Aorta (tissue), 5 donors: ENCODE measurements at places on chromosomes 4 and X. TPM values are rescaled to one million over a fixed set of nuclear protein-coding genes. Genes with fewer than 3 reads are reported as not detected.

DNA sequence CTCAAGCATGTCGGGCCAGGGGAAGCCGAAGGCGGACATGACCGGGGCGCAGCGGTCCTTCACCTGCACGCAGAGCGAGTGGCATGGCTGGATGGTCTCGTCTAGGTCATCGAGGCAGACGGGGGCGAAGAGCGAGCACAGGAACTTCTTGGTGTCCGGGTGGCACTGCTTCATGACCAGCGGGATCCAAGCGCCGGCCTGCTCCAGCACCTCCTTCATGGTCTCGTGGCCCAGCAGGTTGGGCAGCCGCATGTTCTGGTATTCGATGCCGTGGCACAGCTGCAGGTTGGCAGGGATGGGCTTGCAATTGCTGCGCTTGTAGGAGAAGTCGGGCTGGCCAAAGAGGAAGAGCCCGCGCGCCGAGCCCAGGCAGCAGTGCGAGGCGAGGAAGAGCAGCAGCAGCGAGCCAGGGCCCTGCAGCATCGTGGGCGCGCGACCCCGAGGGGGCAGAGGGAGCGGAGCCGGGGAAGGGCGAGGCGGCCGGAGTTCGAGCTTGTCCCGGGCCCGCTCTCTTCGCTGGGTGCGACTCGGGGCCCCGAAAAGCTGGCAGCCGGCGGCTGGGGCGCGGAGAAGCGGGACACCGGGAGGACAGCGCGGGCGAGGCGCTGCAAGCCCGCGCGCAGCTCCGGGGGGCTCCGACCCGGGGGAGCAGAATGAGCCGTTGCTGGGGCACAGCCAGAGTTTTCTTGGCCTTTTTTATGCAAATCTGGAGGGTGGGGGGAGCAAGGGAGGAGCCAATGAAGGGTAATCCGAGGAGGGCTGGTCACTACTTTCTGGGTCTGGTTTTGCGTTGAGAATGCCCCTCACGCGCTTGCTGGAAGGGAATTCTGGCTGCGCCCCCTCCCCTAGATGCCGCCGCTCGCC lies at the start of gene SFRP2:
SFRP2 (minus strand) TSS at position 671 of the 864 bp plus-strand sequence; CDS start at position 423, 248 bp downstream.
- DNase-seq = no peak
- no peaks in the 10 kb centered on the region for H3K27me3 ChIP-seq
- no peaks in the 10 kb centered on the region for H3K36me3 ChIP-seq
- H3K4me1 ChIP-seq = peaks cover 2% of the 10 kb centered on the region
- H3K4me3 ChIP-seq = no peak within 1 kb of the TSS

The TLR6 gene
- 12.8 TPM for total RNA-seq

DNA sequence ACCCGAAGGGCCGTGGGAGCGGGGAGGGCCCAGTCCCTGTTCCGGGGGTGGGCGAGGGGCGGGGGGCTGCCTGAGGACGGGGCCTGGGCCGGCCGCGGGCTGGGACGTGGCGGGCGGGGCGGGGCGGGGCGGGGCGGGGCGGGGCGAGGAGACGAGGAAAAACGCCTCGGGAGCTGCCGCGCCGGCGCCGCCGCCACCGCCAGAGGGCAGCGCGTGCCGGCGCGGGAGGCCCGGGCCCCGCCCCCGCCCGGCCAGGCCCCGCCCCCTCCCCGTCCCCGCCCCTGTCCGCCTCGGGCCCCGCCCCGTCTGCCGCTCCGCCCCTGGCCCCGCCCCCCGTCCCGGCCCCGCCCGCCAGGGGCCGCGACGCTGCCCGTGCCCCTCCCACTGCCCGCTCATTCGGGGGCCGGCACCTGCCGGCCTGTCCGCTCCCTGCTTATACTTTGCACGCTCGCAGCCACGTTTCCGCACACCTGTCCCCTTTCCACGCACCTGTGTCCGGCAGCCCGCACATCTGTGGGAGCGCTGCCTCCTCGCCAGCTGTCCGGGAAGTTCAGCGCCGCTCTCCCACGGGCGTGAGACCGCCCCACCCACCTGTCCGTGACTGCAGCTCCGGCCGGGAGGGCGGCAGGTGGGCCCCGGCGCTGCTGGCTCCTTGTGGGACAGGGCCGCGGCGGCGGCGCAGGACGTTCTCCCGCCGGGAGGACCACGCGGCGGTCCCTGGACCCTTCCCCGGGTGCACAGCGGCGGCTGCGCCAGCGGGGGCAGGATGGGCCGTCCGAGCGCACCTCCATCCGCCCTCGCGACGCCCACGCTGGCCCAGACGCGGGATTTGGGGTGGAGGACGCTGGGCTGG lies 1.7 kb upstream of the FGFRL1 start:
- no peaks in the 10 kb centered on the region for H3K36me3 ChIP-seq
- H3K4me1 ChIP-seq = no peaks in the 10 kb centered on the region
- peak overlapping the region; percentile 44 for H3K4me3 ChIP-seq
- peak overlapping the region; percentile 6 for H3K27ac ChIP-seq
- DNase-seq = peak; percentile 92
- no peaks in the 10 kb centered on the region for H3K27me3 ChIP-seq

GRCh38 chr4:85127653-85128052 lies 161.2 kb upstream of the WDFY3 start:
- H3K4me1 ChIP-seq = no peaks in the 10 kb centered on the region
- no peak overlapping the region for H3K4me3 ChIP-seq
- H3K27ac ChIP-seq = no peak overlapping the region
- H3K27me3 ChIP-seq = no peaks in the 10 kb centered on the region

GRCh38 chrX:129845616-129846190 lies 2.0 kb upstream of the ZDHHC9 start:
- no peaks in the 10 kb centered on the region for H3K27me3 ChIP-seq
- H3K4me3 ChIP-seq = no peak overlapping the region
- no peak for DNase-seq
- H3K36me3 ChIP-seq = no peaks in the 10 kb centered on the region
- no peaks in the 10 kb centered on the region for H3K4me1 ChIP-seq

DNA sequence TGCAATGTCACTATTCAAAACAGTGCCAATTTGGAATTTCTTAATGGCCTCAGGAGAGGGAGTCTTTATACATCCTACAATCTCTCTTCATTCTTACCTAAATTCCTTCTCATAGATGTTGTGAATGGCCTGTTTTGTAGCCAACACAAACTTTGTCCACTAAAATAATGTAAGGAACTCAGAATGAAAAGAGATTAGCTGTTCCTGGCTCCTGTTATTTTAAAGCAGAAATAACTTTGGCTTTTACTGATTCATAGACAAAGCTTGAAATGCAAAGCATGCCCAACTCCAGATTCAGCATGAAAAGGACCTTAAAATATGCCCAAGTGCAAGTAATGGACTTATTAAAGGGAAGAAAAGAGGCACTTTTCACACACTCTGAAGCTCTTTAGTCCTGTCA lies 146.0 kb upstream of the GPC4 start:
- no peaks in the 10 kb centered on the region for H3K27me3 ChIP-seq
- H3K36me3 ChIP-seq = no peaks in the 10 kb centered on the region
- DNase-seq = no peak
- no peaks in the 10 kb centered on the region for H3K4me1 ChIP-seq
- H3K4me3 ChIP-seq = no peak overlapping the region

DNA sequence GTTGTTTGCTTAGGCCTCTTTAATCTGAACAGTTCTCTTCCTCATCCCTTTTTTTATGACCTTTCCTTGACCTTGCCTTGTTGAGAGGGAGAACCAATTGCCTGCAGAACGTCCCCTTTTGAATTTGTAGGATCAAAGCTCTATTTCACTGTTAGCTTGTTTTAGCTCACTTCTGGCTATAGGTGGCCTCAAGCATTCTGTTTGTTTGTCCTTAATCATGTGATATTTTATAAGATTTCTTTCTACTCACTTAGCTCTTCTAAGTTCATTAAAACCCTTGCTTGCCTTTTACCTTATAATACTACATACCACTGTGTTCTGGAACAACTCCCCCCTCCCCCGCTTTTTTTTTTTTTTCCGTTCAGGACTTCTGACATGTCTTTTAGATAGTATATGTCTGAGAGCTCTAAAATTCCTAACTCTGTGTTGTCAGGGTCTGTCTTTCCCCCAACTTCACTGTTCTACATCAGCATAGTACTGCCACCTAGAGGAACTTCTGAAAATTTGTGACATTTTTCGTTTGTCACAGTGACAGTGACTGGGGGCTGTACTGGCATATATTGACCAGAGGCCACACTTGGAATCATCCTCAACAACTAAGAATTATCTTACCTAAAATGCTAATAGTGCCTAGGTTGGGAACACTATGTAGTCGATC lies 128.5 kb downstream of the LARP7 start:
- no peak for DNase-seq
- H3K4me1 ChIP-seq = no peaks in the 10 kb centered on the region
- no peaks in the 10 kb centered on the region for H3K36me3 ChIP-seq
- no peaks in the 10 kb centered on the region for H3K27me3 ChIP-seq
- H3K4me3 ChIP-seq = no peak overlapping the region
- H3K27ac ChIP-seq = no peak overlapping the region
